ENCODE measurements at places on chromosomes 5 and 9.

DNA sequence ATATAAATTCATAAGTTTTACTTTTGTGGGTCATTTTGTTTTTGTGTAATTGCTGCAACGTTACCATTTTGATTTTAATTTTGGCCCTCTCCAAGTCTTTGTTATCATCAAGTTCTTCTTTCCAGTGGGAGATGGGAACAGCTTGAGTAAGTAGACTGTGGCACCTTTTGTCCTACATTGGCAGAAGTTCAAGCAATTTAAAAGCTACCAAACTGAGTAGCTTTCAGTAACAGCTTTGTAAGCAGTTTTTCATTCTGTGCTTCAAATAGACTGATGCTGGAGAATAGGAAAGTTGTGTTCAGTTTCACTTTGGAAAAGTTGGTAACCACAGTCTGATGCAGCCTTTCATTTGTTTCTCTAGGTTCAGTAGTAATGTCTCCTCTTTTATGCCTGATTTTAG, 47.8 kb upstream of the TMED7 start:
- no peak for DNase-seq

GRCh38 chr5:54793468-54794134, 191.8 kb downstream of the ESM1 start:
- no peak for DNase-seq

- no peak for DNase-seq
Observed at GRCh38 chr9:110213413-110214044, 5.6 kb upstream of the C9orf152 start.

DNA sequence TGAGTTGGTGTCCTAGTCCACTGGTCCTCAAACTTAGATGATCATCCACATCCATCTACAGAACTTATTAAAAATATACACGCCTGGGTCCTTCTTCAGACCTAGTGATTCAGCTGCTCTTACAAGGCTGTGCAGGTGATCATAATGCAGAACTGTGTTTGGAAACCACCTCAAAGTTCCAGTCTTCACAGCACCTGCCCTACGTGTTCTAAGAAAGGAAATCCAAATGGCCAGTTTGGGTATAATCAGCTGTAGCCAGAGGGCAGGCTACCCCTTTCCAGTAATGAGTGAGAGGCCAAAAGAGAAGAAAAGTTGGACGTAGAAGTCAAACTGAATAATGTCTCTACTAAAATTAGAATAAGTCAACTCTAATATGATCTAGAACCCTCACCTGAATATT, 15.4 kb downstream of the REEP5 start:
- DNase-seq, result no peak

GRCh38 chr5:65332591-65332990, 149.1 kb downstream of the ADAMTS6 start:
- no peak for DNase-seq

- no peak for DNase-seq
Observed at GRCh38 chr9:111900151-111900857, 3.7 kb downstream of the UGCG start.

DNA sequence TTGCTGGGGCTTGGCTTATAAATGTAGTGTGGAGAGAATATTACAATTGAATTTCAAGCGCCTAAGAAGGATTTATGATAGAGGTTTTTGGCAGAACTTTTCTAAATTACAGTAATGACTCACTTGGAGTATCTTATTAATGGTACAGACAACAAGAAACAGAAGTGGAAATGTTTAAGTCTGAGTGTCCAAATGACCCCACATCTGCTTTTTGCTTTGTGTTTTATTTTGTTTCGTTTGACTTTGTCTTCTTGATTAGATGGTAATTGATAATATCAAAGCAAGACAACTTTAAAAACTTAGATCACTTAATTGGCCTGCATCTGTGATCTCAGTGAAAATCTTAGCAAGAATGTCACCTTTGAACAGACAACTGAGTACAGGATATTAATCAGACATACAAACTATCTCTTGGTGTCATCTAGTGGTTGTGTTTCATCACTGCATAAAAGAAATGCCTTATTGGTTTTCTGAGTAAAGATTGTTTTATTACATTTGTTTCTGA, 577.4 kb downstream of the ISL1 start:
- DNase-seq, result no peak

DNA sequence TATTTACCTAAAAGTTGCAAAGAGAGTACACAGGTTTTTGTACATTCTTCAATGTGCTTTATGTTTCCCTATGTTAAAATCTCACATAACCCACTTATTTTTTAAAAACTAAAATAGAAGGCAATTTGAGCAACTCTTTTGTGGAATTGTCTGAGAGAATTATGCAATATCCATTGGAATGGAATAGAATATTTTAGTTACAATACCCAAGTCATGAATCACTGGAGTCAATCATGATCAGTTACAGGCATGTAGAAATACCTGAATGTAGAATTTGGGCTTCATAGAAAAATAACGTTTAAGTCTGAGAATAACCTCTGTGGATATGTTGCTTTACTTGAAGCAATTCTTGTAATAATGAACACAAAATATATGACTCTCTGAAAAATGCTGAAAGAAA, 143.3 kb downstream of the FGF10 start:
- DNase-seq, result no peak

- no peak for DNase-seq
Observed at GRCh38 chr5:141761-142160, 49.5 kb upstream of the LRRC14B start.

- DNase-seq, result no peak
Observed at GRCh38 chr5:120236360-120236759, 227.7 kb upstream of the PRR16 start.

- DNase-seq, result no peak
Observed at GRCh38 chr9:114202396-114202795, 47.1 kb downstream of the COL27A1 start.

DNA sequence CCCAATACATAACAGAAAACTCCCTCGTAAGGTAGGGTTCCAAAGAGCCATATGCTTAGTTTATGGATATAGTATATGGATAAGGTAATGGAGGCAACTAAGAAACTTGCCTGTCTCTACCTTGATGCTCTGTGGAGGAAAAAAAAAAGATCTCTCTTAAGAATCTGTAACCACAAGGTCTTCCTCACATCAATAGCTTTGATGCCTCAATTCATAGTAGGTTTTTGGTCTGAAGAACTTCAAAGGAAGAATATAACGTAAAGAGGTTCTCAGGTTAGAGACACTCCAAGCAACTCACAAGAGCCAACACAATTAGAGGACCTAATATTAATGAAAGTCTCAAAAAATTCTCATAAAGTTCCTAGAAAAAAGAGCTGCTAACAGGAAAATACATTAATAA, 140.2 kb downstream of the FBN2 start:
- DNase-seq, result no peak

DNA sequence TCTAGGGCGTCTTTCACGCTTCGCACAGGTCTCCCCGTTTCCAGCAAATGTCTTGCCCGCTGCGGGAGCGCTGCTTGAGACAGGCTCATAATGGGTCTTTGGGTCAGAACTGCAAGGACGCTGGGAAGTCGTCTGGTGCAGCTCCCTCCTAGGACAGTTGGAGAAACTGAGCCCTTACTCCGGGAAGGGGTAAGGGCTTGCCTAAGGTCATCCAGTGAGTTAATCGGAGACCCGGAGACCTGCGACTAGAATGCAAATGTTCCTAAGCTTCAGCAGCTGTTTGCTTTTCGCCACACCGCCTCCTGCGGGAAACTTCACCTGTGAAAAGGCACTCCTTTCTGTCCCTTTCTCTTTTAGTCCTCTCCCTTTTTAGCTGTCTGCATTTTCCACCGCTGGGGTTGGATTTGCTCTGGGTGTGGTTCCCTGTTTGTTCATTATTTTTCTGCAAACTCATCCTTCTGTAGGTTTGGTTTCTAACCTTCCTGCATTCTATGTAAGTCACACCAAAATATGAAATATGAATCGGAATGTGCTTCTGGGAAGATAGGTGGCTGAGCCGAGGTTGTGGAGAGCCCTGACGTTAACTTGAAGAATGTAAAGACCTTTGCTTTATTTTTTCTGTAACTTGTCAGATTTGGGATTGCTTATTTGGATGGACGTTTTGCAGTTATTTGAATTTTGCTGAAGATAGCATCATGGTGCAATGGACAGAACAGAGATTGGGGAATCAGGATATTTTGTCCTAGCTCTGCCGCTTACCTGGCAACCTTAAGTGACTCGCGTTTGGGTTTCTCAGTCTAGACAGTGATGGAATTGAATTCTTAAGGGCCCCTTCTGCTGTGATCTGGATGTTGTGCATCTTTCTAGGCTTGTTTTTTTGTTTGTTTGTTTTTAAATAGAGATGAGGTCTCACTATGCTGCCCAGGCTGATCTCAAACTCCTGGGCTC, 909 bp downstream of the SLC36A1 start:
- DNase-seq, result peak; percentile 6

DNA sequence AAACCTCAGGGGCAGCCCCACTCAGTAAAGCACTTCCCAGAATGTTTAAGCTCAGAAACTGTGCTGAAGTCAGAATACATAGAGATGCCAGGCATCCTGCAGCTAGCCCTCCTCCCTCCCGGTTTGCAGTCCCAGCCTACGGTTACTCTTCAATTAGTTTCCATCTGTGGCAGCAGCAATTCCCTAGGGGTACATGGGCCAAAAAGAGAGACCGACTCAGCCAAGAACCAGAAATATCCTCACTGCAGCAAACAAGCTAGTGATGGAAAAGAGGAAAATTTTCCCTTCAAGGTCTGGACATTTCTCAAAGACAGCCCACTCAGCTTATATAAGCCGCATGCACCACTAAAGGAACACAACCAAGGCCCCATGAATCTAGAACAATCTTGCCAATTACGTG, 89.1 kb upstream of the PPP2R2B start:
- no peak for DNase-seq

DNA sequence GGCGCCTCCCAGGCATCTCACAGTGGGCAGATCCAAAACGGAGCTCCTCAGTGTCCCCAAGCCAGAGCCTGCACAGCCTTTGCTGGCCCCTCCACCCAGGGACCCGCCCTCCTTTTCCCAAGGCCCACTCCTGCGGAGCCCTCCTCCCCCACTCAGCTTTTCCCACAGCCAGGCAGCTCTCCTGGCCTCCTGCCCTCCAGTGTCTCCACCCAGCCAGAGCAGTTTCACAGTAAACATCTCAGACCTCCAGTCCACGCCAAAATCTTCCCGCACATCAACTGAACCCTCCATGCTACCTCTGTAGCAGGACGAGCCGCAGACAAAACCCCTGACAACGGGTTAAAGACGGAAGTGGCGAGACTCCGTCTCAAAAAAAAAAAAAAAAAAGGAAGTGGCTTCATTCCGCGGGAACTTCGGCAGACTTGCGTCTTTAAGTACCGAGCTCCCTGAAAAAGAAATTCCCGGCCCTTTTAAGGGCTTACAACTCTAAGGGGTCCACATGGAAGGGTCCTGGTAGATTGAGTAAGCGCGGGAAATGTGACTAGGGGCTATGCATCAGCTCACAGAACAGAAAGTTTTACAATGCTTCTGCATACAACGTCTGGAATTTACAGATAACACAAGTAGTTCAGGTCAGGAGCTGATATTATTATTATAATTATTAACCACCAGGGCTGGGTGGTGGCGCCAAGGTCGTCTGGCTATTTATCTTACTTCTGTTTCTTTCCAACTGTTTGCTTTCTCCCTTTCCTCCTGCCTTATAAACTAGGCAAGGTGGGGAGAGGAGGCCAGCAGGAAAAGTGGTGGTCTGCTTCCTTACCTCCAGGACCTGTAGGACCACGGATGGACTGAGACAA, 11.4 kb upstream of the GRIN1 start:
- DNase-seq, result no peak

- no peak for DNase-seq
Observed at GRCh38 chr5:177482359-177482795, 8.9 kb upstream of the DBN1 start.

DNA sequence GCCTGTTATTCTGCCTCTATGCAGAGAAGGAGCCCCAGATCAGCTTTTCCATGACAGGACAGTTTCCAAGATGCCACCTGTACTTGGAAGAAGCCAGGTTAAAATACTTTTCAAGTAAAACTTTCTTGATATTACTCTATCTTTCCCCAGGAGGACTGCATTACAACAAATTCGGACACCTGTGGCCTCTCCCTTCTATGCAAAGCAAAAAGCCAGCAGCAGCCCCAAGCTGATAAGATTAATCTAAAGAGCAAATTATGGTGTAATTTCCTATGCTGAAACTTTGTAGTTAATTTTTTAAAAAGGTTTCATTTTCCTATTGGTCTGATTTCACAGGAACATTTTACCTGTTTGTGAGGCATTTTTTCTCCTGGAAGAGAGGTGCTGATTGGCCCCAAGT, 301 bp upstream of the IL4 start:
- DNase-seq, result no peak

GRCh38 chr5:174614500-174615135, 109.8 kb upstream of the MSX2 start:
- no peak for DNase-seq

GRCh38 chr5:139037732-139038131, 160.4 kb downstream of the SIL1 start:
- DNase-seq, result no peak

- no peak for DNase-seq
Observed at GRCh38 chr9:130126721-130127433, 45.3 kb upstream of the NCS1 start.

DNA sequence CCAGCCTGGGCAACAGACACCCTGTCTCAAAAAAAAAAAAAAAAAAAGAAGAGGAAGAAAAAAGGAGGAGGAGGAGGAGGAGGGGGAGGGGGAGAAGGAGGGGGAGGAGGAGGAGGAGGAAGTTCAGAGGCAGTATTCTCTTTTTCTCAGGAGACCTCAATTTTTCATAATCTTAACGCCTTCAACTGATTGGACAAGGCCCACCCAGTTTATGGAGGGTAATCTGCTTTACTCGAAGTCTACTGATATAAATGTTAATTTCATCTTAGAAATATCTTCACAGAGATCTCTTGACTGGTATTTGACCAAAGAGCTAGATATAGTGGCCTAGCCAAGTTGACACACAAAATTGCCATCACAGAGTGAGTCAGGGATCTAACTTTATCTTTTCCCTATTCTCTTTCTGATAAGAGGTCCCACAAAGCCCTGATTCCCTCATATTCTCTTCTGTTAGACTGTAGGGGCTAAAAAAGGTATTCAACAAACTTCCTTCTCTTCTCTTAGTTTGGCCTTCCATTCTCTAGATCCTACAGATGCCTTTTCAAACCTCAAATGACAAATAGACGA, 115.5 kb upstream of the ABCA1 start:
- DNase-seq, result no peak

DNA sequence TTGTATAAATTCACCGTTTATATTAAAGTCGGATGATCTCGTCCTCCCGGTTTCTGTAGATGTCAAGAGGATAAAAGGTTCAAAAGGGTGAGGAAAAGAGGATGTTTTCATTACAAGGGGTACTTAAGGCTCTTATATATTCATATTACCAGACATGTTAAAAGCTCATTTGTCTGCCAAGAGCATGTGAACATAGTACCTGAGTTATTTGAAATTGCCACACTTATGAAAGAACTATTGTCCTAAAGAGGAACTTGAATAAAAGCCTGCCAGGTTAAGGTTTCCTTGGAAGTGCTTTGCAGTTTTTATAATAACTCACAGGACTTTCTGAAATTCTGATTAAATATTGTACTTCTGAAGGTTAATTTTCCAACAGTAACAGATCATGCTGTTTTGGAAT, 1915.1 kb downstream of the MAT2B start:
- DNase-seq, result no peak

GRCh38 chr9:87294126-87294525, 203.5 kb upstream of the DAPK1 start:
- DNase-seq, result no peak
